ENCODE measurements at places on chromosomes 12 and 14. TPM values are rescaled to one million over a fixed set of nuclear protein-coding genes. Genes with fewer than 3 reads are reported as not detected.

GSG1 gene
- polyA plus RNA-seq = 0.68 TPM

TCL1A gene
- polyA plus RNA-seq = not detected

FITM1 gene
- polyA plus RNA-seq = 0.12 TPM

CYP27B1 gene
- polyA plus RNA-seq = 2.3 TPM

EVL gene
- 34.2 TPM for polyA plus RNA-seq

ZC2HC1C gene
- 1.2 TPM for polyA plus RNA-seq

PNMA1 gene
- polyA plus RNA-seq = 19.5 TPM
